ENCODE measurements at places on chromosomes 11 and 22.

- DNase-seq, result no peak
These were observed 37.1 kb upstream of the CHST1 start for GRCh38 chr11:45702511-45702910.

- DNase-seq, result no peak
These were observed 17.6 kb downstream of the SLC5A12 start for GRCh38 chr11:26704249-26704648.

DNA sequence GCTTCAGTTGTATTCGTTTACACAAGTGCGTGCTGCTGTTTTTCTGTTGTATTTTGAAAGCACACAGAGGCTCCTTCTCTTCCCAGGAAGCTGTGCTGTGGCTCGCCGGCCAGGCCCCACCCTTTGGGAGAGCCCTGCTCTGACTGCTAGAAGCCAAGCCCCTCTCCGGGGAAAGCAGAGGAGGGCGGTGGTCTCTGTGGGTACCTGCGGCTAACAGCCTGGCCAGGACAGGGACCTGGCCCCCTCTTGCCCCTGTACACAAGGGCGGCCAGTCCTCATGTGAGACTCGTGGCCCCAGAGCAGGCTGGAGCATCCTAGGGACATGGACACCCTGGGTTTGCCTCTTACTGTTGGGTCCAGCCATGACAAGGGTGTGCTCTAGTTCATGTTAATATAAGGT is 14.8 kb downstream of the MOB2 start:
- DNase-seq, result no peak

- no peak for DNase-seq
These were observed 33.5 kb upstream of the TXNRD2 start for GRCh38 chr22:19974935-19975706.

DNA sequence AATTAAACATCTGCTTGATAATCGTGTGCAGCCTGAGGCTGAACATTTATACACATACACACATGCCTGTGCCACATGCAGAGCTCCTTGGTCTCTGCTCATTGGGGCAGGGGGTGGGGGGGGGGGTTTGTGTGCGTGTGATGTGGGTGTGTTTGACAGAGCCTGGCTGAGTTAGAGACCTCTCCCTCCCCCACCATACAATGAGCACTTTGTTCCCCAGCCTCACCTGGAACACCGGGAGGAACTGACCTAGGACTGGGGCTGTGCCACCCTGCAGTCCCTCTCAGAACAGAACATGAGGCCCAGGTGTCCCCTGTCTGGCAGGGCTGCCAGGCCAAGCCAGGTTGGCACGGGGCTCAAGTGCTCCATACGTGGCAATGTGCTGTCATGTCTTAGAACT is 96.6 kb downstream of the TP53I11 start:
- DNase-seq, result no peak

GRCh38 chr22:46798366-46799350 is 36.2 kb downstream of the TBC1D22A start:
- no peak for DNase-seq

GRCh38 chr11:64136765-64137441 is 29.0 kb downstream of the MACROD1 start:
- no peak for DNase-seq

GRCh38 chr11:1126491-1126926 is 31.2 kb upstream of the MUC5AC start:
- DNase-seq, result no peak

GRCh38 chr11:120172054-120172911 is 34.4 kb upstream of the TRIM29 start:
- DNase-seq, result no peak

- no peak for DNase-seq
These were observed 1133.4 kb upstream of the CCDC90B start for GRCh38 chr11:84419616-84420015.

DNA sequence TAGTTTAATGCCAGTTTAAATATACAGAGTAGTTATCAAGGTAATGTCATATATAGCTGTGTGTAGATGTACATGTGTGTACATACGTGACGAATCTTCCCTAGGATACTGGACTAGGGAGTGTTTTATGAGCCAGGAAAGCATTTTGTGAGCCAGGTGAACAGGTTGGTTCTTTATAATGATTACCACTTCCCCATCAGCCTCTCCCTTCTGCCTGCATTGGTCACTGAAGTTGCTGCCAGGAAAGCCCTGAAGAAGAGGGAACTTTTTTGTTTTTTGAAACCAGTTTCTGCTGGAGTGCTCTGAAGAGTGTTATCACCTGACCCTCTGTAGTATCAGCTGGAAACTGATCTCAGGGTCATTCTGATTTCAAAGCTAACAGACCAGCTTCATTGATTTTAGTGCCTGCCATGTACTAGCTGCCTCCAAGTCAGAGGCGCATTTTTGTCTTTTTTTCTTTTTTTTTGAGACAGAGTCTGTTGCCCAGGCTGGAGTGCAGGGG is 14.2 kb upstream of the ST14 start:
- no peak for DNase-seq

DNA sequence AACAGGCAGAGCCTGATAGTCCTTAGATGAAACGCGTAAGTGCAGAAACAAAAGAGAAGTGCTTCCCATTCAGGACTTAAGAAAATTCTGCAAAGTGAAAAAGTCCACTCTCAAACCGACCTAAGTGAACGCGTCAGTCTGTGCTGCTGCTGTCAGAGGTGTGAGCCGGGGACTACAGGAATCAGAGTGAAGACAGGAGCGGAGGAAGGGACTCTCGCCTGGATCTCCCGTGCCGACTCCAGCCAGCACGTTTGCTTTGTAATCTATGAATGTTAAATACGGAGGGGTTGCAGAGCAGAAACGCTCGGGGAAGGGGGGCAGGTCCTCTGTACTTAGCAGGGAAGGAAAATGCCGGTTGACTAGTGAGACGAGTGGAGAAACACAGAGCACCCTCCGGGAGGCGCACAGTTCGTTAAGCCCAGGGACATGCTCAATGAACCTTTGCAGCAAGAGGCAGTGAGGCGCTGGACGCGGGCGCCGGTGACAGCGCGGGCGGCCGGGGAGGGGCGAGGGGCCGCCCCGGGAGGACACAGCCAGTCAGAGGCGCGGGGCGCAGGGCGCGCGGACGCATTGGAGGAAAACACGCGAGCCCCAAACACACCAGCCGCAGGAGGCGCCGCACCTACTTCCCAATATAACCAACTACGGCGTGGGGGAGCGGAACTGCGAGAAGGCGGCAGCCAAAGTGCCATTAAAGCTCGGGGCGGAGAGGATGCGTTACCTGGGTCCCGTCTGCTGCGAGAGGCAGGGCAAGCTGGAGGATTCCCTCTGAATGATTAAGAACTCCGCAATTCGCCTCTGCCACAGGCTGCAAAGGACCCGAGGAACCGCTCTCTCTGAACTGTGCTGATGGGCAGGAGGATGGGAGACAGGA is at the start of gene CNTN5:
CNTN5 (plus strand) TSS at position 598 of the 874 bp plus-strand sequence.
- DNase-seq, result no peak

GRCh38 chr11:73230931-73231330 is 12.8 kb downstream of the P2RY2 start:
- no peak for DNase-seq

DNA sequence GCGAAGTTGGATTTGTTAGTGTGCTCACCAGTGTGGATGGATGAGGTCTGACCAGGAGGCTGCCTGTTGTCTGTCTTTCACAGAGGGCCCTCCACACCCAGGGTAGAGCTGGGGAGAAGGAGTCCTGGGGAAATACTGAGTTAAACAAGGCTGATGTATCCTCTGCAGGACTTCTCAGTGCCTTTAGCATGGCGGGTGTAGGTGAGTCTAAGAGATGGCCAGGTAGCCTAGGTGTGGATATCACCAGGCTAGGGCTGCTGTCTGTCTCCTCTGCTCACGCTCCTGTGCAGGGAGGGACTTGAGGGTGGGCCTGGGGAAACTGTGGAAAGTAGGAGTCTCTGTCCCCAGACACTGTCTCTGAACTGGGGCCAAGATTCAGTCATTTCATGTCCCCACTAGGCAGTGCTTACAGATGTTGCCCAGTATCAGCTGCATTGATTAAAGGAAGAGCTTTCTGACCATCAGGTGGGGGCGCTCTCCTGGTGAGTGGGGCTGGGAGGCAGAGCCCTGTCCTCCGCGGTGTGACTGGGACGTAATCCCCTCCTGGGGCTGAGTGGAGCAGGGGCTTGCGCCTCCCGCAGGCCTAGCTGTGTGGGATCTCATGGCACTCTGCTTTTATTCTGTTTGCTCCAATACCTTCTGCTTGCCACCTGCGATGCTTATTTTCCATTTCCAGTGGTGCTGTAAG is 35.5 kb upstream of the CCDC188 start:
- DNase-seq, result no peak

GRCh38 chr11:3659595-3660515 is 11.3 kb downstream of the CHRNA10 start:
- DNase-seq, result no peak

DNA sequence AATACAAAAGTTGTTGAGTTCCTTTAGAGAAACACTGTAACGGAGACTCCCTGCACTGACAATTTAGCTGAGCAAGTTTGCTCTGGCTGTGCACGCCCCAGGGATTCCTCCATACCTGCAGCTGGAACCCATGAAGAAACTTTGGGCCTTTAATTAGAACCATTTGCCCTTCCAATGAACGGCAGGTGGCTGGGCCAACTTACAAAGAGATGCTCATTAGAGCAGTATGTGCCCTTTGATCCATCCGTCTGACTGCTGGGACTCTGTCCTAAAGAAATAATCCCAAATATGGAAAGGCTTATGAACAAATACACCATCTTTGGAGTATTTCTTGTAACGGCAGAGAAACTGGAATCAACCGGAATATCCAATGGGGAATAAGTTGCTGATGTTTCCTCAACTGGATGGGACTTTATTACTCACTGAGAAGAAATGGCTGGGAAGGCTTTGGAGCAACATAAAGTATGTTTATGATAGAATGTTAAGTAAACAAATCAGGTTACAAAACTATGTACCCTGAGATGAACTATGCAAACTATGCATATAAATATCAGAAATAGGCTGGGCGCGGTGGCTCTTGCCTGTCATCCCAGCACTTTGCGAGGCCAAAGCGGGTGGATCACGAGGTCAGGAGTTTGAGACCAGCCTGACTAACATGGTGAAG is 24.4 kb upstream of the FBLN1 start:
- no peak for DNase-seq

DNA sequence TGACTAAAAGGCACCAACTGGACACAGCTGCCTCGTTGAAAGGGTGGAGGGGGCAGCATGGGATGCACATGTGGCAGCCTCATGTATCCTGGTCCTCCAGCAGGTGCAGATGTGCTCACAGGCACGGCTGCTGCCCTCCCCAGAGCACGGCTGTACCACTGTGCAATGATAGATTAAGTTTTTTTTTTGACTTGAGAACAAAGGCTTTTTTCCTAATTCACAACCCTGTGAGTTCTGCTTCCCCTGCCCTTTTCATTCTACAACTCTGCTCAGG is 11.4 kb downstream of the DKK3 start:
- no peak for DNase-seq

DNA sequence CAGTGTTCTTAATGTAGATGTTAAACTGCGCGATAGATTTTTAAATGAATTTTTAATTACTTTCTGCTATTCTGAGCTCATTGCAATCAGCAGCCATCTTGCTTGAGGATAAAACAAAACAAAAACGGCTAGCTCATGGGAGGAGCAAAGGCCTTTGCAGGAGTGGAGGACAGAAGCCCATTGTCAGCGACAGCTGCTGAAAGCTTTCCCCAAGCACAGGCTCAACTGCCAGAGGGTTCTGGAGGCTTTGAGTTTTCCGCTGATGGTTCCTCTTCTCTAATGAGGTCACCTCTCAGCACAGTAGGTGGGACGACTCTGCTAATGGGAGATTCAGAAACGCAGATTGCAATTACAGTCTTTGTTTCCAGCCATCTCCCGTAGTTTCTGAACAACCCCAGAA is 167.1 kb upstream of the TTC12 start:
- peak; percentile 50 for DNase-seq

- no peak for DNase-seq
These were observed 1206.3 kb upstream of the CNTN5 start for GRCh38 chr11:97814325-97814959.

GRCh38 chr11:30364139-30364836 is 41.4 kb downstream of the ARL14EP start:
- DNase-seq, result no peak

DNA sequence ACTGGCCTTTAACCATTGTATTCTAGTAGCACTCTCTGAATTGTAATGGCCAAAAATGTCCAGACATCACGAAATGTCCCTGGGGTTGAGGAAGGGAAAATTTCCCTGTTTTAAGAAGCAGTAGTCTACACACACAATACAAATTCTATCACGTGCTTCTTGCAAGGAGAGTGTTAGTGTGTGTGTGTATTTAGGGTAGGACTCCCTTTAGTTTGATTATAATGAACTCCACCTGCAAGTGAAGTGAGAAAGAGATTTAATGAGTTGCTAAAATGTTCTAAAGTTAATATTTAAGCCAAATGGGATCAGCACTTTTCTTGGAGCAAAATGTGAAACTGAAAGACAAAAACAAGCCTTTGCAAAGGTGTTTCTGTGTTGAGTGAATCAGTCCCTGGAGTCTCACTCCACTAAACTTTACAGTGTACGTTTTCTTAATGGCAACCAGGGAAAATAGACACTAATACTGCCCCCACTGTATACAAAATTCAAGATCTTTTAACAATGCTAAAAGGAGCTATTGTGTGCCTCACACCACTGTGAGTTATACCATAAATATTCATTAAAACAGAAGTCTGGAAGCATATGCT is 590.3 kb upstream of the TENM4 start:
- no peak for DNase-seq

DNA sequence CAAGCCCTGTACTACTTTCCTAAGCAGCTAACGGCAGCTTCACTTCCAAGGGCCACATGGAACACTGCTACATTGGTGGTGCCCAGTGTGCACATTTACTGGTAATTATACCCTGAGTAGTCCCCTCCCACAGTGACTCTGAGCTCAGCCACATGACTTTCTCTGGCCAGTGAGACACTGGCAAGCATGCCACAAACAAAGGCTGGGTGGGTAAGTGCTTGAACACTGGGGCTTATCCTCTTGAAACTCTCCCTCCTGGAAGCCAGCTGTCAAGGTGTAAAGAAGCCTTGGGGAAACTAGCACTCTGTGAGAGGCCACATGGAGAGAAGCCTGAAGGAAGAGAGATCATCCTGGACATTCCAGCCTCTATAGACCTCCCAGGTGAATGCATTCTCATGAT is 54.4 kb upstream of the DRD2 start:
- DNase-seq, result no peak

GRCh38 chr22:37240941-37241320 is 3.1 kb downstream of the RAC2 start:
- DNase-seq, result no peak

DNA sequence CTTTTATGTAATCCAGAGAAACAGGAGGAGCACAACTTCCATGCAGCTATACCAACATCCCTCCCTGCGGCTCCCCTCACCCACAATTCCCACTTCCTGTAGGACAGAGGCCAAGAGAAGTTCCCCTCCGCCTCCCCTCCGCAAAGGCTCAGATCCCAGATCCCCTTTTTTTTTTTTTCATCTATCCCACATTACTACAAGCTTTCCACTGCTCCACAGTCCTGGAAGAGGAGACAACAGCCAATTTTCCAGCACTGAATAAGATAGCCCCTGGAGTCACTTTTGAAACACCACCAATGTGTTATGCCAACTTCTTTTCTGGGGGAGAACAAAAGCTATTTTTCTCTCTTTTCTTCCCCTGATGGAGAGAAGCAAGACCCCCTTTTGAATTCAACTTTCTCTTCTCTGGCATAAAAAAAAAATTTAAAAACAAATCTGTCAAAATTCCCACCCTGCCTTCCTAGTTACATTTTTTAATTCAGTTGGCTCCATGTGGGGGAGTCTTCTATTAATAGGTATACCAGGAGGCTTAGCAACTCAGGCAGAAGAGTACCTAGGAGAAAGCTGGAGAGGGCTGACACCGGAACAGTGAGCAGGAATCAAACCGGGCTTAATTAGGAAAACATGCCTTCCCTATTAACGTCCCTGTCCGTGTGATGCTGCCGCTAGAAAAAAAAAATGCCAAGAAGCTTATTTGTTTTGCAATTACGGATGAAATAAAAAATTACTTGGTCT is 543.4 kb downstream of the BUD13 start:
- DNase-seq, result peak; percentile 39

All from cerebellar nuclear complex (tissue), 1 donor.